ENCODE measurements at places on chromosomes 5 and 9.

GRCh38 chr9:21114311-21114710 lies 27.3 kb downstream of the IFNW1 start:
- no peak for DNase-seq

DNA sequence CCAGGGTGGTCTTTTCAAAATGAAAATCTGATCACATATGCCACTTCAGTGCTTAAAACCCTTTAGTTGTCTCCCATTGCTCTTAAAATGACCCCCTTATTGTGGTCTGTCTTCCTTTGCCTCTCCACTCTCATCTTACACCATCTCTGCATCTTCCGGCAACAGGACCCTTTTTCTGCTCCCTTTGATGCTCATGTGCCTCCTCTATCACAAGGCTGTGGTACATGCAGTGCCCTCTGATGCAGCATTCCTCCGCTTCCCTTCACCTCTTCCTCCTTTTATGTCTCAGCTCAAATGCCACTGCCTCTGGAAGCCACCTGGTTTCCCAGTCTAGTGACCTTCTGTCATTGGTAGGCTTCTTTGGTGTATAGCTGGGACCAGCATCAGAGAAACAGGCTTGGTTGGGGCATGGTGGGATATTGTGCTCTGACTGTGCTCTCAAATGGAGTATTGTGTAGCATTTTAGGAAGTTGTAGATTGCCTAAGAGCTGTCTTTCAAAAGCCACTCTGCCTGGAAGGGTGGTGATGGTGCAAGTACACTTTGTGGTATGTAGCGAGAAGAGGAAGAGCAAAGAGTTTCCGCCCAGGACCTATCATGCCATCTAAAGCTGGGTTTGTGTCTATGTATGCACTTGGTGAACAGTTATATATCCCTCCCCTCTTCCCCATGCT lies 28.1 kb downstream of the ARHGAP26 start:
- DNase-seq = no peak

DNA sequence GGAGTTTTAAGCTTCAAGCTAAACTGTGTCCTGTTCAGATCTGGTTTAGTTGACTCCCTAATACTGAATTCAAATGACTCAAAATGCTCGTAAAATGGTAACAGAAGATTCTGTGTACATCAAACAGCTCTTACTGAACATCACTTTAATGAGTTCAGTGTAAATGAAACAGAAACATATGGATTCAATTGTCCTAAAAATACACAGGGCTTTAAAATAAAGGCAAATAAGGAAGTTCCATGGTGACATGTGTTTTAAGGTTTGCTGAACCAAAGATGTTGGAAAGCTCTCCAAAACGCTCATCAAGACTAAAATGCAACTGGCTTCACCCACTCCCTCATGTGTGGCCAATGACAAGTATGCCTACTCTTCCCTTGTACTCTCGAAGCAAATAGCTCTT lies 340.0 kb upstream of the PIK3R1 start:
- DNase-seq = no peak

DNA sequence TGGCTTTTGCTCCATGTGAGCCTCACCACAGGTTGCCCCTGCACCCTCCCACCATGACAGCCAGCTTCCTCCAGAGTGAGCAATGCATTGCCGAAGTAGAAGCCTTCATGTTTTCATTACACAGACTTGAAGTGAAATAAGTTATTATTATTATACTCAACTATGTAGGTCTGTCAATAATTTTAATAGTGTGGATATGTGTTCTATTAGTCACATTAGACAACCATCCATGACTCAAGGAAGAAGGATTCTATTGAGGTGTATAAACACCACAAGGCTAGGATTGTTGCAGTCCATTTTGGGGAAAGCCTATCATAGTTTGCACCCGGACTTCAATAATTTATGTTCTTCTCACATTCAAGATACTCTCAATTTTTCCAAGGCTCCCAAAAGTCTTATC lies 369.5 kb downstream of the TAF11L14 start:
- no peak for DNase-seq

DNA sequence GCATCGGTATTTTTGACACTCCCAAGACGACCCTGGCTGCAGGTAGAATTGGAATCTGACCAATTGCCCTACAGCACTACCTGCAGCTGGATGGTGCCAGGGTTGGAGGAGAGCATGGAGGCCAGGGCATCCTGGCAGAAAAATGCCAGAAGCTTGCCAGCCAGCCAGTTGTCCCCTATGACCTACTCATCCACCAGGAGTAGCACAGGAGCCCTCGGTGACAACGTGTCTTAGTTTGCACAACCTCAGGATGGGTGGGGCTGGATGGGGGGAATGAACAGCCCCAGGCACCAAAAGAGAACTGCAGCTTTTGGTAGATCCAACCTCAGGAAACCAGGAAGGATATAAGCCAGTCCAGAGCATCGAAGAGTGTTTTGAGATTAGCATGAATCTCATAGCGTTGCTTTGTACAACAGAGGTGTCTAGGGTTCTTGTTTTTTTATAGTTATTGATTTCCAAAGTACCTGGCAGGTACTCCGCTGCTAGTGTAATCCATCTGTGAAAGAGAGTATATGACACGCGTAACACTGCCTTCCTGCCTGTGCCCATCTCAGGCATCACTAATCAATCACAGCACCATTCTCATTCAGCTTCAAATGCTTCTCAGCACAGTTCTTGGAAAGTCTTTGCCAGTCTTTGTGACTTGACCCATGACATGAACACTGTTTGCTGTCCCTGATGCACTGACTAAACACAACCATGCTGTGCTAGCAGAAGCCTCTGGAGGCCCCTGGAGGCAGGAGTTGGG lies 36.7 kb upstream of the ASS1 start:
- DNase-seq = no peak

DNA sequence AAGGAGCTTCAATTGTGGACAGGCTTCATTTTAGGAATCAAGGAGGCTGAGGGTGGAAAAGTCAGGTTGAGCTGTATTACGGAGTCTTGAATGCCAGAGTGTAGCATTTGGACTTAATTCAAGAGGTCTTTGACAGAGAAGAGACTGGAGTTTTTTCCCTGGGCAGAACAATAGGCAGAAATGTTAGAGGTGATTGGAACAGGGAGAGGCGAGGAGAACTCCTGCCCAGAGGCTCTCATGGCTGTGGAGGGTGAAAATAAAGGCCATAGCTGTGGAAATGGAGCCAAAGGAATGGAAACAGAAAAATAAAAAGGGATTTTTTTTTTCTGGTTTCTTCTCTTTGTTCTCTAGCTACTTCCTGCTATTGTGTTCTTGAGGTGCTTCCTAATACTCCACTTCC lies 3.7 kb upstream of the IFNB1 start:
- no peak for DNase-seq

DNA sequence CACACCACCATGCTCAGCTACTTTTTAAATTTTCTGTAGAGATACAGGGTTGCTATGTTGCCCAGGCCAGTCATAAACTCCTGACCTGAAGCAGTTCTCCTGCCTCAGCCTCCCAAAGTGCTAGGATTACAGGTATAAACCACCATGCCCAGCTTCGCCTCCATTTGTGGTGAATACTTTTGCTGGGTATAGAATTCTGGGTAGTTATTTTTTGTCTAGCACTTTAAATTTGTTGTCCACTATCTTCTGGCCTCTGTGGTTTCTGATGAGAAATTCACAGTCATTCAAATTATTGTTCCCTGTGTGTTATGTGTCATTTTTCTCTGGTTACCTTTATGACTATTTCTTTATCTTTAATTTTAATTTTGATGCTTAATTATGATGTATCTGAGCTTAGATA lies 57.7 kb upstream of the EXOC3 start:
- DNase-seq = no peak

GRCh38 chr9:102911185-102911584 lies 83.9 kb upstream of the CYLC2 start:
- no peak for DNase-seq

- no peak for DNase-seq
Observed at GRCh38 chr5:80935811-80936385, 24.3 kb upstream of the RASGRF2 start.

- no peak for DNase-seq
Observed at GRCh38 chr9:134297083-134297410, 29.2 kb upstream of the RXRA start.

DNA sequence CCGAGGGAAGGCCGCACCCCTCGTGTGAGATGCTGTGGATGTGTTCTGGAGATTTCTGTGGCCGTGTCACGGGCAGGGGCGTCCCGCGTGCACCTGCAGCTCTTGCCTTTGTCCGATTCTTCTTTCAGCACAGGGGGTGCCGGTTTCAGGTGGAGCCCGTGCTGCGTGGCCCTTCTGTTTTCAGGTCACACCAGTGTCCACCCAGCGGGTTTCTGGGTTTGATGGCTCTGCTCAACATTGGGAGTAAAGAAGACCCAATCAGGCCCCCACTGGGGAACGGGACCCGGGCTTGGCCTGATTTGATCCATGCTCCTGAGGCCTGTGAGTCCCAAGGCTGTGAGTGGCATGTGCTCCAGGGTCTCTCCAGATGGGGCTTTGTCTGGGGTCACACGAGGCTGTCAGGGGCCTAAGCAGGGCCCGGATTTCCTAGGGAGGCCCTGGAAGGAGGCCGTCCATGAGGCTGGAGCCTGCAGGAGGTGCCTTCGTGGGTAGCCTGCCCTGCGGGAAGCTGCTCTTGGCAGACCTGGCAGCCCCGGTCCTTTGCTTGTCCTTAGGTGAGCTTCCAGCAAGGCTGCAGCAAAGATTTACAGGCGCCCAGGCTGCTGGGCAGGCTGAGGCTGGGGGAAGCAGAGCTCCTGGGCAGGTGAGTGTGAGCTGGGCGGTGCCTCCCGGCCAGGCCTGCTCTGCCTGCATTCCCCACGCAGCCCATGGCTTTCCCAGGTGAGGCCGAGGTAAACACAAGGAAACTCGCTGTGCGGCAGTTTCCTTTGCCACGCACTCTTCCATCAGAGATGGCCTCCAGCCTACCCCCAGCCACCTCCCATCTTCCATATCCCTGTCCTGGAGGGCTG lies 12.8 kb downstream of the MRPL36 start:
- no peak for DNase-seq

- DNase-seq = no peak
Observed at GRCh38 chr5:89844548-89844947, 565.0 kb downstream of the CETN3 start.

DNA sequence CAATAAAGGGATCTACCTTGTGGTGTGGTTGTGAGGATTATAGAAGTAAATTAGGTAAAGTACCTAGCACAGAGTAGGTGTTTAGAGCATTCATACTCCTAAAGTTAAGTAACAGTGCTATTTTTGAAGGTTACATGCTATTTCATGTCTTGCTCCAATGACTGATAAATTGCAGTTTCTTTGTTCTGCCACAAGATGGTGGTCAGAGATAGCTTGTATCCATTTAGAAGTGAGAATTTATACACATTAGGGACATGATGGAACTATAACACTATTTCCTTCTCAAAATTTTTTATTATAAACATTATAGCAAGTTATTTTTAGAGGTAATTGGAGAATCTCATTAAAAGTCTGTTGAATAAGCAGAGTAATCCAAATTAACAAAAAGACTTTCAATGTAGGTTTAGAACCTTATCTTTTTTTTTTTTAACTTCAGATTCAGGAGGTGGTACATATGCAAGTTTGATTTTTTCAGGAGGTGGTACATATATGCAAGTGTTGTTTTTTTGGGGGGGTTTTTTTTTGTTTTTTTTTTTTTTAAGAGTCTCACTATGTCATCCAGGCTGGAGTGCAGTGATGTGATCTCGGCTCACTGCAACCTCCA lies 17.1 kb downstream of the MTREX start:
- DNase-seq = no peak

DNA sequence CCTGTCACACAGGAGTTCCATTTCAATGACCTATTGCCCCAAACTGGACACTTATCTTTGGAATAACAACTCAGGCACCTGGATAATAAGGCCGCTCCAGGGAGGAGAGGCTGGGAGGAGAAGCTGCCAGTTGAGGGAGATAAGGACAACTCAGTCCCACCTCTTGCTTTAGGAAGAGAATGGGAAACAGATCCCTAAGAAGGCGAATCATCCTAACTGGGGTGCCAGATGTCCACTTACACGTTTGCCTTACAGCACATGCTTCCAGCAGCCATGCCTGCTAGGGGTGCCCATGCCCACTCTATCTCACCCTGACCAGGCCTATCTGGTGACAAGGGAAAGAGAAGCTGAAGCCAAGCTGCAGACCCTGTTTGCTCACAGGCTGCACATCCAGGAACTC lies 6.5 kb downstream of the HK3 start:
- DNase-seq = no peak

GRCh38 chr9:34457266-34458012 lies 931 bp downstream of the FAM219A start:
- no peak for DNase-seq

- no peak for DNase-seq
Observed at GRCh38 chr9:64015136-64015535, 1269.9 kb downstream of the FOXD4L5 start.

DNA sequence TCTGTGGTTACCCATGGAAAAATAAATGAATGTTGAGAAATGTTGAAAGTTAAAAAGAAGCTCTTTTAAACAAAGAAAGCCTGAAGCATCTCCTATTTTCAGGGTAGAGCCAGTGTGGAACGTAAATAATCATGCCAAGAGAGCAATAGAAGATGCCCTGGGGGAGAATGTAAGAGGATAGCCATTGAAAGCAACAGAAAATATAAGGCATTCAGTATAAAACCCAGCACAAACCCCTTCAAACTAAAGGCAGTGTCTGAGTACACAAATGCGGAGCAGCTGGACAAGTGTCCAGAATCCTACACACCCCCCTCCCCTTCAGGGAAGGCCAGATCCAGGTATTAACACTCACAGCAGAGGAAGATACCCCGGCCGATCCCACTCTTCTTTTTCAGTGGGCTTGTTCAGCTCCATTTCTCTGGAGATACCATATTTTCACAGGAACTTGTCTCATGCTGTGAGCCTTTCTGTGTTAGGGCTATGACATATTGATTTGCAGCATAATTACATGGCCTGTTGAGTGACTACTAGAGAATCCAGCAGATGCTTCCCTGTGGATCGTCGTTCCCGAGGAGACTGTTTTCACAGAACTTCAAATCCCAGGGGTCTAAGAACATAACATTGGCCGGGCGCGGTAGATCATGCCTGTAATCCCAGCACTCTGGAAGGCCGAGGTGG lies 101.2 kb downstream of the PLK2 start:
- DNase-seq = no peak

GRCh38 chr9:109859447-109859846 lies 79.4 kb downstream of the PALM2AKAP2 start:
- DNase-seq = no peak

- no peak for DNase-seq
Observed at GRCh38 chr5:96636594-96636993, 25.6 kb upstream of the CAST start.

DNA sequence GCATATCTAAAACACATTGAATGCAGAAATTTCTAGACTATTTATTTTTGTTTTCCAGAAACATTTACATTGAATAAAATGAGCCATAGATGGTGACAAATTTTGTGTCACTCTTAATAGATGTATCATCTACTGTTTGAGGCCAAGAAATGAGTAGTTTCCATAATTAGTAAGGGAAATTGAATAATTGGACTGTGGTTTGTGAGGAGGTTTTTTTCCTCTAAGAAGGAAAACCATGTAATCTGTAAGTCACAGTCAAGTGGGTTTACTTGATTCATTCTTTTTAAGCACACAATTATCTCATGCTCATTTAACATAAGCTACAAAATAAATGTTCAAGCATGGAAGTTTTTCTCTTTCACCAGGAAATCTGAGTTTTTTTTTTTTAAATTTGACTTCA lies 876.4 kb downstream of the NR2F1-AS1 start:
- no peak for DNase-seq

- DNase-seq = no peak
Observed at GRCh38 chr9:123867034-123867433, 62.9 kb downstream of the DENND1A start.

- no peak for DNase-seq
Observed at GRCh38 chr9:75397836-75398235, 309.5 kb downstream of the OSTF1 start.

All from stimulated activated CD4-positive, alpha-beta T cell treated with anti-CD3 and anti-CD28 coated beads, Interleukin-1b, Interleukin-23, amount 100 ng/mL, for 1 hour (primary cell).